ENCODE measurements at places on chromosomes 7 and 10.

DNA sequence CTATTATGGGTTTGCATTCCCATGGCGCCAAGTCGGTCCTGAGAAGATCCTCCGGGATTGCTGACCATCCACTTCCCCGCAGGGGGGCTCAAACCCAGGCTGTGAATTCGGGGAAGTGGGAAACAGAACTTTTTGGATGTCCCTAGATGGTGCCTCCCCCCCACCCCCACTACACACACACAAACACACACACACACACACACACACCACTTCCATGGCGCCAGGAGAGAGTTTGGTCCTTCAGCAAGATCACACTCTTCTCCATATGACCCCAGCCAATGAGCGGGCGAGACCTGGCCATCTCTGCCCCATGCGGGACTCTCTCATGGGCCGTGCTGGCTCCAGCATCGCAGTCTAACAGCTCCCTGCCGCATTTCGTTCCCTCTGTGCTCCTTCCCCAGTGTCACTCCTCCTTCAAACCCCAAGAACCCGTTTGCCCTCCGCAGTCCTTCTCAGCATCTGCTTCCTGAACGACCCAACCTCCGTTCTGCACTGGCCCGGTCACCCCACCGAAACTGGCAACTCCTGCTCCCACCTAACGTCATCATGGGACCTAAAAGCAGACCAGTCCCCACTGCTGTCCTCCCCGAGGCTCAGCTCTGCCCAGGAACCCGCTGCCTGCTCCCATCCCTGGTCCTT is 32.1 kb upstream of the TNRC18 start:
- DNase-seq: no peak

- DNase-seq: no peak
These were observed 181.7 kb downstream of the ST7 start for GRCh38 chr7:117134889-117135552.

GRCh38 chr7:17963281-17963680 is 23.0 kb upstream of the SNX13 start:
- DNase-seq: no peak

DNA sequence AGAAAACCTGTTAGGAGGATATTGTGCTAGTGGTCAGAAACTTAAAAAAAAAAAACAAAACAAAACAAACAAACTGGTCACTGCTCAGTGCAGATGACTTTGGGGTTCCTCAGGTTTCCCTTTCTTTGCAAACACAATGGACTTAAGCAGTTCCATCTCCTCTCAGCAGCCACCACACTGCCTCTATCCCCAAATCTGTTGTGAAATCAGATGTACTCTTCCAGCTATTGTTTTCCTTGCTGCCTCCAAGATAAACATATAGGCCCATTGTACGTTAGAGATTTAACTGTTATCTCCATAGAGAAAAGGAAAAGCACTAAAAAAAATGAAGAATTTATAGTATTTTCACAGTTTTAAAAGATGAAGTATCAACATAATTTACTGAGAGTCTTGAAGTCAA is 147.1 kb downstream of the MPP7 start:
- DNase-seq: no peak

DNA sequence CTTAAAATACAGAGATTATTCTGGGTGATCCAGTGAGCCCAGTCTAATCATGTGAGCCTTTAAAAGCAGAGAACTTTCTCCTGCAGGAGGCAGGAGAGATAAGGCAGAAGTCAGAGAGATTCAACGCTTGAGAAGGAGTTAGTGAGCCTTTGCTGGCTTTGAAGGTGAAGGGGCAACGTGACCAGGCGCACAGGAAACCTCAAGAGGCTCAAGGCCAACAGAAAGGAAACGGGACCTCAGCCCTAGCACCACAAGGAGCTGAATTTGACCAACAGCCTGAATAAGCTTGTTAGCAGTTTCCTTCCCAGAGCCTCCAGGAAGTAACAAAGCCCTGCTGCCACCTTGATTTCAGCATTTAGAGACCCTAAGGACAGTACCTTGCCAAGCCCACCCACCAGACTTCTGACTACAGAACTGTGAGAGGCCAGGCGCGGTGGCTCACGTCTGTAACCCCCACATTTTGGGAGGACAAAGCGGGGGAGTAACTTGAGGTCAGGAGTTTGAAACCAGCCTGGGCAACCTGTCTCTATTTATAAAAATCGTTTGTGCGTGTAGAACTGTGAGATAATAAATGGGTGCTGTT is 87.3 kb upstream of the KAT6B start:
- DNase-seq: no peak

- no peak for DNase-seq
These were observed 14.2 kb downstream of the MYL10 start for GRCh38 chr7:101614939-101615302.

GRCh38 chr7:21580073-21580521 is 37.3 kb downstream of the DNAH11 start:
- DNase-seq: no peak

- no peak for DNase-seq
These were observed 15.2 kb downstream of the CUZD1 start for GRCh38 chr10:122830273-122830964.

Data from iPS DF 6.9 (cell line).